Caudate nucleus (tissue), 63 donors: ENCODE measurements at places on chromosomes 11 and 22.

GRCh38 chr11:28338371-28338770 is 230.2 kb downstream of the METTL15 start:
- DNase-seq = no peak

DNA sequence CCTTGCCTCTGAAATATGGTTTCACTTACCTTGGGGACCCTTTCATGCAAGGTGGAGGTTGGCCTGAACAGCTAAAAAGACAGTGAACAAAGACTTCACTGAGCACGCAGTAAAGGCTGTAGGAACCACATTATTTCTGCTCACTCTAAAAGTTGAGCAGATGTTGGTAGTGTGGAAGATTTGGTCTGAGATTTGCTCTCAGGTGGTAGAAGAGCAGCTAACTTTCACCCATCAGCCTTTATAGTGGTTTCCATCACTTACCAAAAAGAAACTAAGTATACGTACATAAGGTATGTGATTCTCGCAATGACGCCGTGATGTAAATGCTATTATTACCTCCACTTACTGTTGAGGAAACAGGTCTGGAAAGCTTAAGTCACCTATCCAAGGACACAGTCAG is 47.3 kb downstream of the PRR5L start:
- no peak for DNase-seq

DNA sequence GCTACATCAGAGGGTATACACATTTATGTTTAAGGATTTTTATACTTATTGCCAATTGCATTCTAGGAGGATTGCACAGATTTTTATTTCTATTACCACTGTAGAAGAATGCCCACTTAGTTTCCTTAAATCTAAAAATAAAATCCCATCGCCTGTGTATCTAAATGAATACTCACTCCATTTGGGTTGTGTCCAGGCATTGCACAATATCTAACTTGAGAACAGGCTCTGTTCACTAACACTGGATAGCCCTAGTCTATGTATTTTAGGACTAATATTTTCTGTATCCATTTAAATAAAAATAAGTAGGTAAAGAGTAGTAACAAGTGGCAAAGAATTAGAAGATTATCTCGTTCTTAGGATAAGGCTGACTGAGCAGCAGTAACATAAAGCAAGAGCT is 4.1 kb downstream of the C11orf52 start:
- DNase-seq = no peak

DNA sequence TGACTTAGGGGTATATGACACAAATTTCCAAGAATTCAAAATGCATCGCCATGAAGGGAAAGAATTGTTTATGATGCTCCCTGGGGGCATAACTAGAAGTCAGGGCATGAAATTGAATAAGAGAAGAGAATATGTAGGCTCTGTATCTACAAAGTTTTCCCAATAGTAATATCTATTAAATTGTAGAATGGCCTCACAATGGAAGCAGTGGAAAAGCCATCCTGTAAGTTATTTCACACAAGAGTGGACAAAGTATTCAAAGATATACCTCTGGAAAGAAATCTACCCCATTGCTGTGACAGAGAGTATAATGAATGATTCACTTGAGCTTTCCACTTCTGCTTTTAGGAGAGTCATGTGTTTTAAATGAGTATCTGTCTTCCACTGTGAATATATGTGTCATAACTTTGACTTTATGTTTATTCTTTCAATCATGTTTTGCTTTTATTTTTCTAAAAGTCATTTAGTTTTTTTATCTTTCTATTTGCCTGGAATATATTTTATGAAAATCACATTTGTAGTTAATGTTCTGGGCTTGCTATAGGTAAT is 65.7 kb upstream of the DDI1 start:
- no peak for DNase-seq

DNA sequence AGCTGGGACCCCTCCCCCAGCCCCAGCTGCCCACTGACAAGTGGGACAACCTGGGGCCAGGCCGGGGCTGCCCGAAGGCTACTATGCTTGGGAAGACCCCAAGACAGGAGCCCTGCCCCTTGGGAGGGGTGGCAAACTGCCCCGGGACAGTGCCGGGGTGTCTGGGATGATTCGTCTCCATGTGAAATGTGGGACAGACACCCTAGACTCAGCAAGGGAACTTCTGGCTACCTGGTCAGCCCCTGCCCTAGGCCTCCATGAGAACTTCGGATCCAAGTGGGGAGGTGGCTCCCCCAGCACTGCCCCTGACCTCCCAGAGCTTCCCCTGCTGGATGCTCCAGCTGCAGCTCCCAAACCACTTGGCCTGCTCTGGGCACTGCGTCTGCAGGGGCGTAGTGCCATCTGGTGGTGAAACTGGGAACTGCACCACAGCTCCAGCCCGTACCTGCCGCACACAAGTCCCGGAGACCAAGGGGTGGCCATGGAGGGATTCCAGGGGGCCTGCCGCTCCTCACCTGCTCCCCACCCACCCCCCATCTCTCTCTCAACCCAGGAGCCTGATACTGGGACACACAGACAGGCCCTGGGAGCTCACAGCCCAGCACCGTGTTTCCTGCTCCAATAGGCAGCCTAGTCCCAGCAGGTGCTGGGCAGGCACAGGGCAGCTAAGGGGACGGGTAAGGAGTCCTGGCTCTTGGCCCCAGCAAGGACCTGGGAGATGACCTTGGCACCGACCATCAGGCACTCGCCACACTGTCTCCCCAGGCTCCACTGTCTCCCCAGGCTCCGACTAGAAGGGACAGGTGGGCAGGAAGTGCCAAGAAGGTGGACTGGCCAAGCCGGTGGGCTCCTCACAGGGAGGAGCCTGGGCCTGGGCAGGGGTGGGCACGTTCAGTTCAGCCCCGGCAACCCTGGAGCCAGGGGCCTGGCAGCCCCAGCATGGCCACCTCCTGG is 194.1 kb downstream of the IGLL1 start:
- DNase-seq = peak; percentile 71

DNA sequence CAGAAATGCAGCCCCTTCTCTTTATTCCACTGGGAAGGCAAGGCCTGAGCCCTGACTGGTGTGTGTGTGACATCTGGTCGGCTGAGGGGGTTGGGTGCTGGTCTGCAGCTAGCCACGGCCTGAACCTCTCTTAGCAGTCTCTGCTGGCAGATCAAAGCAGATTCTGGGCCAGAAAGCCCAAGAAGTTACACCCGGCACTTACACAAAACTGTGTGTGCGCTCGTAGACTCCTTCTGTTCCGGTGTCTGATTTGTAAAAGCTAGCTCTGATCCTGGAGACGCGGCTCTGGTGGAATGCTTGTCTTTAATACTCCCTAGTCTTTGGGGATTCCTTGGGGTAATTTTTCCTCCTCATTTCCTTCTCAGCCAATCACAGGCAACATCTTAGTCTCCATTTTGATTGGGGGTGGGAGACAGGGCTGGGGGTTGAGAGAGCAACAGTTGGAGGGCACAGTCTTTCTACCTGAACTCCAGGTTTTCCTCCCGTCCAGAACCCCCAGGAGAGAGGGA is 5.5 kb downstream of the PKNOX2 start:
- DNase-seq = no peak

DNA sequence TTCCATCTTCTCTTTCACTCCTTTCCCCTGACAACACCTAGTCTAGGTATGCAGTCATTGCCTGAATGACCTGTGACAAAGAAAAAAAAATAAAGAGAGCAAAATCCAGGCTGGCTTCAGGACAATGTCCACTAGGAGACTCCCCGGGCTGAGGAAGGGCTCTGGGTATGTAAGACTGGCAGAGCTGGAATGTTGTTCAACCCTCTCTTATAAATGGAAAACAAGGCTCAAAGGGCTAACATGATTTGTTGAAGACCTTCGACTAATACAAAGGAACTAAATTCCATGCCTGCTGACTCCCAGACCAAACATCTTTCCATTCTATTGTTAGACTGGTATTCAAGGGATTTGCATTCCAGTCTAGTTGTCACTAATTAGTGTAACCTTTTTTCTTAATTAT is 122.2 kb downstream of the ARL14EP start:
- DNase-seq = no peak

GRCh38 chr11:128365044-128365443 is 222.3 kb downstream of the ETS1 start:
- DNase-seq = no peak

DNA sequence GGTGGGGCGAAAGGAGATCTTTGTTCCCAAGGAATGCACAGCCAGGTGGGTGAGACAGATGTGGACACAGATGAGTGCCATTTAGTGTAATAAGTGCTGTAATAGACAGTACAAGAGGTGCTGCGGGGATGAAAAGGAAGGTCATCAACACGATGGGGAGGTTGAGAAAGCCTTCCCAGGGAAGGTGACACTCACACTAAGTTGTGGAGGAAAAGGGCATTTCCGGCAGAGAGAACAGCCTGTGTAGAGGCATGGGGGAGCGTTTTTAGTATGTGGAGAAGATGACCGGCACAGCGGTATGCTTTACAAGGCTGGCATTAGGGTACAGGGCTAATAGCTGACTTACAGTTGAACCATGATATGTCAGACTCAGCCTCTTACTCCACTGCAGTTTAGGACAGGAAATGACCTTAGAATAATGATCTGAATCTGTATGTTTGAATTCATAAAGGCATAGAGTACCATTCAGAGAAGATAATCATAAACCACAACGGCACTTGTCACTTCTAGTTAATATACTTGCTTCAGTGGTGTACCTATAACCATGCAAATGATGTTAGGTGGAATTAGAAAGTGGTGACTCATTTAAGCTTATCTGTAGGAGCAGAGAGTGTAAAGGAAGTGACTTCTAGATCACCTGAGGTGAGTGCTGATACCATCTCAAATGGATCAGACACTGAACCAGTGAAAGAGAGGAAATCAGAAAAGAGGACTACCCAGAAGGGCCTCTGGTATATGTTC is 60.6 kb downstream of the FAM83F start:
- no peak for DNase-seq

GRCh38 chr11:111123463-111124398 is 121.8 kb upstream of the POU2AF2 start:
- DNase-seq = no peak

DNA sequence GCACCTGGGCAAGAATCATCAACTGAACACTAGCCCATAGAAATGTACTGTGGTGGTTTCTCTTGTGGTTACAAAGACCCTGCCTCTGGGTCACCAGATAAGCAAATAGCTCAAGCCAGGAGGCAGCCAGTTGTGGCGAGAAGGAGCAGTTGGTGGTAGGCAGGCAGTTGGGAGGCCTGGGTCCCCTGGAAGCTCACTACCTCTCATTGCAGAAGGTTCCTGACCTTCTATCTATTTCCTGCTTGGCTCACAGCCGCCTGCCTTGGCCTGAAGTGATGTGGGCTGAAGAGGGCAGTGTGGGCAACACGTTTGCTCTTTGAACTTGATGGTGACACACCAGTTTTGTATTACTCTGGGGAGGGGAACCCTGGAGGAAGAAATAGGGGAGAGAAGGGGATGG is 34.7 kb downstream of the NECTIN1 start:
- no peak for DNase-seq

- DNase-seq = no peak
Observed at GRCh38 chr22:49535527-49536125, 292.0 kb downstream of the BRD1 start.

- DNase-seq = no peak
Observed at GRCh38 chr11:68038718-68039525, at the start of gene TCIRG1. TSS of gene TCIRG1 (plus strand) at chr11:68039025. CDS start at chr11:68041272, 2,247 bp downstream.

- DNase-seq = no peak
Observed at GRCh38 chr11:70925238-70925637, 327.1 kb downstream of the SHANK2 start.

GRCh38 chr22:24758164-24758799 is 16.2 kb downstream of the PIWIL3 start:
- DNase-seq = no peak

GRCh38 chr11:105202844-105203548 is 63.4 kb upstream of the CARD18 start:
- no peak for DNase-seq

- DNase-seq = no peak
Observed at GRCh38 chr11:3219281-3219892, 774 bp upstream of the MRGPRG start.

DNA sequence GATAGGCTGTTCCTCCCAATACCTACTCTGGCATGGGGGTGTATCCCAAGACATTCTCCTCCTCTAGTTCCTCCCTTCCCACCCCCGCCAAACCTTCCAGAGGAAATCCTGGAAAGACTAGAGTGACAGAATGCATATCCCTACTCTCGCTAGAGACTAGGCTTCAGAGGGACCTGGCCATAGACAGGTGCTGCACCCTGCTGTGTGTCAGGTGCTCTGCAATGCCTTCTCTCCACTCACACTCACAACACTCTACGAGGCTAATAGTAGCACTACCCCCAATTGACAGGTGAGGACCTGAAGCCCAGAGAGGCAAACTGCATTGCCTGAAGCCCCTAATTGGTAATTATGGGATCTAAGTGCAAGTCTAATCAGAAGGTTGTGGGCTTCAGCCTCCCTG is 46.2 kb upstream of the LMO1 start:
- no peak for DNase-seq

DNA sequence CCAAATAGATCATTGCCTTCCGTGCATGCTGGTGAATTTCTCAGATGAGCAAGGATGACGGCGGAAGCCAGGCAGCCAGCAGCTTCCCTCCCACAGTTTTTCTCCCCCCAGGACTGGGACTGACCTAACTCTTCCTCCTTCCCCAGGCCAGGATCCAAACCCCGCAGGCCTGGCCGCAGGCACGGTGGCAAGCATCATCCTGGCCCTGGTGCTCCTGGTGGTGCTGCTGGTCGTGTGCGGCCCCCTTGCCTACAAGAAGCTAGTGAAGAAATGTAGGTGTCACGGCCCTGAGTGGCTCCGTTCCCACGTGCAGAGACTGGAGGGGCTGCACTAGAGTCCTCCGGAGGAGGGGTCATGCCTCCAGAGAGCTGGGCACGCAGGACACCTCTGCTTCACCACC is 20.5 kb downstream of the CD5 start:
- DNase-seq = no peak

DNA sequence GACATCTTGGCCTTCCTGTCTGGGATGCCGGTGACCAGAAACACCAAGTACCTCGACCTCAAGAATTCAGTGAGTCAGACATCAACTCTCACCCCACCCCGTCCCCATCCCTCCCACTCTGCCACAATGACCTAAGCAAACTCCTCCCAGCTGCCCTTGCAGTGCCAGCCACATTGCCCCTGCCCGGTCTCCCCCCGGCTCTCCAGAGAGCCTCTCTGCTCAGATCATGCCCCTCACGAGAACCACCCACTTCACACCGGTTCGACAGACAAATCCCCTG is 23.6 kb upstream of the MYRF start:
- no peak for DNase-seq
